PC-9 (cell line): ENCODE measurements at places on chromosomes 7 and 10.

DNA sequence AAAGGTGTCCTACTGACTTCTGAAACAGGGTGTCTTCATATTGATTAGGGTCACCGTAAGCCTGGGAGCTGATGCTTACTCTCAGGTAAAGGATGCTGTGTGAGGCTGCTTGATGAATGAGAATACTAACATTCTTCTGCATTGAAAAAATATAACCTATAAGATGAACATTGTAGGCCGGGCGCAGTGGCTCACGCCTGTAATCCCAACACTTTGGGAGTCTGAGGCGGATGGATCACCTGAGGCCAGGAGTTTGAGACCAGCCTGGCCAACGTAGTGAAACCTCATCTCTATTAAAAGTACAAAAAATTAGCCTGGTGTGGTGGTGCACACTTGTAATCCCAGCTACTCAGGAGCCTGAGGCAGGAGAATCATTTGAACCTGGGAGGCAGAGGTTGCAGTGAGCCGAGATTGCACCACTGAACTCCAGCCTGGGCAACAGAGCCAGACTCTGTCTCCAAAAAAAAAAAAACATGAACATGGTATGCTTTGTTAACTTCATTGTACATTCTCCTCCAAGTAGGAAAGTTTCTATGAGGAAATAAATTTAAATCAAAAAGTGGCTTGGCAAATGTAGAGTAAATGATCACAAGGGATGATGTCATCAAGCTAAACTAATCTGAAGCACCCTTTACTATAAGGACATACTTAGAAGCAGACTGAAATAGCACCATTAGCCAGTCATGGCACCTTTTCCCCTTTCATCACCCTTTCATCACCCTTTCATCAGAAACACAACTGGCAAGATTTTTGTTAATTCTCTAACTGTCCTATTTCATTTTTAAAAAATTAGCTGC, 1.5 kb upstream of the BRAF start:
- no peak for DNase-seq

DNA sequence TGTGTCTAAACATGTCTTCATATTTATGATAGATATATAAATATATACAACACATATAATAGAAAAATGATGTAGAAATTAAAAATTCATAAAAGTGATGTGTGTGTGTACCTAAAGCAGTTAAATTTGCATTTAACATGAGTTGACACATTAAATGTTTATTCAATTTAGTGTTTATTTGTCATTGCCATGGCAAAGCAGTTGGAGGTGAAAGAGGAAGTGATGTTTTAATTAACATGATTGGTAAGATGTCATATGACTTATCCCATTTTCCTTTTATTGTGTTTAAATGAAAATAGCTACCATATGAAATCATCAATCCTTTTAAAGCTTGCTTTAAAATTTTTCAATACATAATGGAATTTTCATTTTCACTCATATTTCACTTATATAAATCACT, 452.6 kb downstream of the SUGCT start:
- no peak for DNase-seq

DNA sequence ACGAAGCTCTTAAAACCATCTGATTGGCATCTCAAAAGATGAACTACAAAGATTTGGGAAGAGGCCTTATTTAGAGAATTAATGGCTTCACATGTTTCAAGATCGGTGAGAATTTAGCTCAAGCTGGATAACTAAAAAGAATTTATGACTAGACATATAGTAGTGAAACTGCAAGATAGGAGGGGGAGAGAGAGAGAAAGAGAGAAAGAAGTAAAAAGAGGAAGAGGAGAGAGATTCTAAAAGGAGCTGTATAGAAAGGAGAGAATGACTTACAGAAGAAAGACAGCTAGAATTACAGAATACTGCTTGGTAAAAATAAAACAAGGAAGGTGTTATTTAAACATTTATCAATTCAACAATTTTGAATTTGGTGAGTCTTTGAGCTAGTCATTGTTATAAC, 592.3 kb downstream of the SH2D4B start:
- no peak for DNase-seq

- no peak for DNase-seq
Observed at GRCh38 chr10:23630885-23631284, 192.0 kb downstream of the OTUD1 start.

DNA sequence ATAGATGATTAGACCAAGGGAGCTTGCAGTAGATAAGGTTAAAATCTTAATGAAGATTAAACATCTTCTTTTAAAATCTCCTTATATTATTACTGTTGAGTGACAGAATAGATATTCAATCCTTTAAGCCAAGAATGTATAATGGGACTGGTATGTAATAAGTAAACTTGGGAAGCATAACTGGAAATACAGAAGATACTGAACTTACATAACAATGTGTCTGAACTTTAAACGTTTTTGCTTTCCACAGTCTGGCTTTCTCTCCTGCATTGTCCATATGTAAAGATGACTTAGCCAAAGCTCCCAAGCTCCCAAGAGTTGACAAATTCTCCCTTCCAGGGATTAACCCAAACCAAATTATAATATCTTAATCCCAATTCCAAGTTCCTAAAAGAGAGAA, 129.8 kb downstream of the KCND2 start:
- no peak for DNase-seq

DNA sequence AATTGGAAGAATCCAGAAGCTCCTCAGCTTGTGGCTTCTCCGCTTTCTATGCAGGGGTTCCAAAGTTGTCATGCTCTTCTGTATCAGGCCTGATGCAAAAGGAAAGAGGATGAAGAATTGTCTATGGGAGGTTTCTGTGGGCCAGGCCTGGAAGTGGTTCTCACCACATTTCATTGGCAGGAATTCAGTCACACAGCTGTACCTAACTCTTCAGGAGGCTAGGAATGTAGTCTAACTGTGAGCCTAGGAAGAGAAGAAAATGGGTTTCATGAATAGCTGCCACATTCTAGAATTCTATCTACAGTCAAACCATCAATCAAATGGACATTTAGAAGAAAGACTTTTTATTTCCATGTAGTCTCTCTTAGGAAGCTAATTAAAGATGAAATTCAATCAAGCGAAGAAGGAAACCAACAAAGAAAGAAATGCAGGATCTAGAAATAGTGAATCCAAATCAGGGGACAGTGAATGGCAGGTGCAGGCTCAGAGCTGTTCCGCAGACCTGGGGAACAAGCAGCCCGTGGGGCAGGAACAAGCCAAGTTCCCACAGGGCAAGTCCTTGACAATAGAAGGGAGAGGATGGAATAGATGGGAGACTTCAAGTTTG, 25.4 kb upstream of the USP6NL start:
- no peak for DNase-seq
